Upper lobe of left lung (tissue), 6 donors: ENCODE measurements at places on chromosomes 11 and 22.

DNA sequence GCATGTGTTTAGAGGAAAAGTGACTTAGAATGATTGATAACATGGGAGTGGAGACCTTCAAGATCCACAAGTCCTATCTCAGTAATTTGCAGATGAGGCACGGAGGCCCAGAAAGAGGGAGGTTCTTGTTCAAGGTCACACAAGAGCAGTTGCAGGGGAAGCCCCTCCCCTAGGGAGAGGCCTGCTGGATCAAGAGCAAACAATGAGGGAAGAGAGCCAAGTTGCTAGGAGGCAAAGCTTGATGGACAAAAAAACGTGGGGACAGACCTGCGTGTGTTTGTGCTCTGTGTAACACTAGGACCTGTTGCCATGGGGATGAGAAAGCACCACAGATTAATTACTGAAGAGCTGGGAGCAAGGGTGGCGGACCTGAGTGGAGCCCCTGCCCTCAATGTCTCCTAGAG is 6.4 kb upstream of the MFRP start:
- peaks cover 21% of the 10 kb centered on the region for H3K4me1 ChIP-seq
- DNase-seq, result no peak
- no peak overlapping the region for H3K4me3 ChIP-seq
- H3K27me3 ChIP-seq, result no peaks in the 10 kb centered on the region

DNA sequence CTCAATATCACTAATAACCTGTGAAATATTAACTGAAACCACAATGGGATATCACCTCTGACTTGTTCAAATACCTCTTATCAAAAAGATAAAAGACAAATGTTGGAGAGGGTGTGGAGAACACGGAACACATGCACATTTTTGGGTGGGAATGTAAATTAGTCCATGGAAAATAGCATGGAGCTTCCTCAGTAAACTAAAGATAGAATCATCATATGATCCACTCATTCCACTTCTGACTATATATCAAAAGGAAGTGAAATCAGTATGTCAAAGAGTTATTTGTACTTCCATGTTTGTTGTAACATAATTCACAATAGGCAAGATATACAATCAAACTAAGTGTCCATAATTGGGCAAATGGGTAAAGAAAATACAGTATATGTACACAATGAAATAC is 57.4 kb downstream of the TYR start:
- H3K27me3 ChIP-seq, result no peaks in the 10 kb centered on the region
- H3K4me1 ChIP-seq, result no peaks in the 10 kb centered on the region
- no peak overlapping the region for H3K4me3 ChIP-seq
- DNase-seq, result no peak

DNA sequence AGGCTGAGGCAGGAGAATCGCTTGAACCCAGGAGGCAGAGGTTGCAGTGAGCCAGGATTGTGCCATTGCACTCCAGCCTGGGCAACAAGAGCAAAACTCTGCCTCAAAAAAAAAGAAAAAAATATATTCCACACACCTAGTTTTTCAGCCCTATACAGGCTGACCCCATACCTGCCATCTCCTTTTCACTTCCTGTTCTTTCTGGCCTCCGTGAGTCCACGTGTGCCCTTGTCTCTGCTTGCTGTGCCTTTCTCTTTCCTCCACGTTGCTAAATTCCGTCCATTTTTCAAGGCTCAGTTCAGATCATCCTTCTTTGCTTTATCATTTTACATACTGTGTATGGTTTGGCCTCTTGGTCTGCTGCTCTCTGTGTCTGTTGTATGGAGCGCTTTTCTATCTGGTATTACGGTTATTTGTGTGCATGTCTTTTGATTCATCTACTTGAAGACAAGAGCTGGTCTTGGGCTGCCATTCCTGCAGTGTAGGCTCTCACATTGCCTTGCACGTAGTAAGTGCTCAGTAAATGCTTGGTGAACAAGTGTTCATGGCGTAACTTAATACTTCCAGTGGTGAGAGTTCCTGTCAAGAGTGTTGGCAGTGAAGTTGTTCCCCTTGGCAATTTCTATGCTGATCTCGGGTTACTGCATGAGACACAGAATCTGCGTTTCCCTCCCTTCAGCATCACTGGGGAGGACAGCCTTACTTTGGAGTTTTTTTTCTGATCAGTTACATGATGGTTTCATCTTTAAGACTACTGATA is 57.5 kb downstream of the PTPRJ start:
- no peaks in the 10 kb centered on the region for H3K36me3 ChIP-seq
- H3K27me3 ChIP-seq, result no peaks in the 10 kb centered on the region
- H3K27ac ChIP-seq, result no peak overlapping the region
- H3K4me3 ChIP-seq, result no peak overlapping the region
- DNase-seq, result no peak

- no peaks in the 10 kb centered on the region for H3K36me3 ChIP-seq
- H3K27me3 ChIP-seq, result no peaks in the 10 kb centered on the region
- H3K4me3 ChIP-seq, result peak overlapping the region; percentile 70
- peak overlapping the region; percentile 92 for H3K27ac ChIP-seq
These were observed 541 bp downstream of the MICAL2 start for GRCh38 chr11:12110714-12111548.

DNA sequence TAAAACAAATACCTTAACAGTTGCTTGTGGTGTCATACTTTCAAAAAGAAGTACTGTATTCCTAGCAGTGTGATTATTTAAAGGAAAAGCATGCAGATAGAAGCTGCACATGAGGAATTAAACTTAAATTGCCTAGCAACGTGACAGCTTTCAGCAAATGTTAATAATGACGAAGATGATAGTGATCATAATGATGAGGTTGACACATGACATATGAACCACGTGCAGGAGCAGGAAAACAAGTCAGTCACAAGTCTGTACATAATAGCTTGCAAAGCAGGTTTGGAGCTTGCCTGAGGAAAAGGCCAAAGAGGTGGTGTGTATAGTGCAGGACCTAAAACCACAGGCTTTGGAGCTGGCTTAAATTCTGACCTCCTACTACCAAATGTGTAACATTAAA is 30.6 kb upstream of the PIK3C2A start:
- no peak for DNase-seq
- no peak overlapping the region for H3K4me3 ChIP-seq
- no peaks in the 10 kb centered on the region for H3K4me1 ChIP-seq

DNA sequence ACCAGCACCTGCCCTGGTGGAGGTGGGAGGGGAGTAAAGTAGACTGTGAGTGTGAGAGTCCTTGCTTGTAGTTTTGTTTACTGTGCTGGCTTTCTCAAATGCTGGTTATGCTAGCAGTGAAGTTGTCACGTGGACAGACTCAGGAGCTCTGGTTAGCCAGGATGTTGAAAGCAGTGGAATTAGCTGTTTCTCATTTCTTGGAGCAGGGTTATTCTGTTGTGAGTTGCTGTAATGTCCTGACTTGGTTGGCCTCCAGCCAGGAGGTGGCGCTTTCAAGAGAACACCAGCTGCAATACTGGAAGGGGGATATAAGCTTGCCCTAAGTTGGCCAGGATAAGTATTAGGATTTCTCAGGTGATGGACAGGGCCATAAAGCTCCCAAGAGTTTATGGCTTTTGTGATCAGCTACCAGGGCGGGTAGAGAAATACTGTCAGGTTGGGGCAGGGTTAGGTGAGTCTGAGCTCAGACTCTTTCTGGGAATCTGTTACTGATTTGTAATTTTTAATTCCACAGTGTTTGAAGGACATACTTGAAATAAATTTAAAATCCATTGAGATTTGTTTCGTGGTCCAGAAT is 13.7 kb downstream of the CYP2D6 start:
- no peaks in the 10 kb centered on the region for H3K27me3 ChIP-seq
- H3K4me1 ChIP-seq, result no peaks in the 10 kb centered on the region
- no peak overlapping the region for H3K4me3 ChIP-seq
- no peak overlapping the region for H3K27ac ChIP-seq
- DNase-seq, result no peak
- H3K36me3 ChIP-seq, result no peaks in the 10 kb centered on the region
